ENCODE measurements at places on chromosomes 2 and 18.

DNA sequence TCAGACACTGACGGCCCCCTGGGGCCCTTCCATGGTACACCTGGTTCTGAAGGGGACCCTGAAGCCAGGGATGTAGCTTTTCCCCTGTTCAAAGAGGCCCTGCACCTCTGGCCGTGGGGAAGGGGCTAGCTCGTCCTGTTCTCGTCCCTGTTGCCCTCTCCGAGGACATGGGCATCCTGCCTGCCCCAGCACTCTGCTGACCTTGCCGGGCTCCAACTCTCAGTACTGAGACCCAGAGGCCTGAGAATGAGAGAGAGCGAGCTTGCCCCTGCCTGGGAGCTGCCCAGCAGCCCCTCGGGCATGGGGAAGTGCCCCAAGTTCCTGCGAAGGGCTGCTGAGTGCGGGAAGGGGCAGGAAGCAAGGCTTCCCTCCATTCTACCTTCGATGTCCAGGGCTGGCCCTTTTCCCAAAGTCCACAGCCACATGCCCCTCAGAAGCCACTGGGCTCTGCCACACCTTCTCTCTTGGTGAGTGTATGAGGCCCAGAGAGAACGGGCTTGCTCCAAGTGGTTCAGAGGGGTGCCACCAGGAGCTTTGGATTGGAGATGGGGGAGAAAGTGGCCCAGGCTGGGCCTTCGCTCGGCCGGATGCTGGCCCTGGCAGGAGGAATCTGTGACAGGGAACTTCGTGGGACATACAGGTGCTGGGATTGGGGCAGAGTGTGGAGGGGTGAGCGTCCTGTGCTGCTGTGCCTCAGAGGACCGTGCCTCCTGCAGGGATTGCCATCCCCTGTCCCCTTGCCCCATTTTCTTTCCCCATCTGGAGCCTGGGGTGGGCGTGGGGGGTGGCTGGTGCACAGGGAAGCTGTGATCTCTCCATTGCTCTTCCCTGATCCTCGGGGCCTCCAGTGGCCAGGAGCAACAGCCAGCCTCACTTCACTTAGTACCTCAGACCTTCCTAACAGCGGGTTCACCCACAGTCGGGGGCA lies 50.8 kb downstream of the KCNIP3 start:
- no peak for DNase-seq
- peak overlapping the region; percentile 77 for H3K4me3 ChIP-seq
- peaks cover 4% of the 10 kb centered on the region for H3K4me1 ChIP-seq
- H3K27me3 ChIP-seq, result no peaks in the 10 kb centered on the region

GRCh38 chr18:55466789-55467188 lies 121.2 kb downstream of the TCF4 start:
- no peaks in the 10 kb centered on the region for H3K27me3 ChIP-seq
- no peak overlapping the region for H3K4me3 ChIP-seq
- H3K36me3 ChIP-seq, result no peaks in the 10 kb centered on the region
- DNase-seq, result no peak
- no peaks in the 10 kb centered on the region for H3K4me1 ChIP-seq

DNA sequence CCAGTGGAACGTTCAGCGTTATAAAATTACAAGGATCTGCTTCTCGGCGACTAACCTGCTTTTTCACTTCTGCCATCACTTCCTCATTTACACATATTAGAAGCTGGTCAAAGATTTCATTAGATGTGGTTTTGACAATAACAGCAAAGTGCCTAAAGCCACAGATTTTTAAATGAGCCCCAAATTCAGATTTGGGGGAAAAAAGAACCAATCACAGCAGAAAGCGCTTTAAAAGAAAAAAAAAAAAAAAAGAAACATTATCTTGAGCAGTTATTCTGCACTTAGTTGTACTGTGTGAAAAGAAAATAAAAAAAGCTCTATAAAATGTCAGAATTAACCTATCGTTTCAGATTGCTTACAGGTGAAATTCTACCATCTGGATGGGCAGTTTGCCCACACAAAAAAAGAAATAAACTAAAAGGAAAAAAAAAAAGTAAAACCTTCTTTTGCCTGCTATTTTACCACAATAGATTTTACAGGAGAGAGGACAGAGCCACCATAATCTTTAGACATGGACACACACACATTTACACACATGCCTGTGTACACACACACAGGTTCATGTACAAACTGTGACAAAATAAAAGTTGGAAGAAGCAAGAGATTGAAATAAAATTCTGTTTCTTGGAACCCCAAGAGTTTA lies 167.2 kb downstream of the TCF4 start:
- no peaks in the 10 kb centered on the region for H3K27me3 ChIP-seq
- H3K4me3 ChIP-seq, result peak overlapping the region; percentile 48
- H3K27ac ChIP-seq, result peak overlapping the region; percentile 20
- DNase-seq, result no peak
- no peaks in the 10 kb centered on the region for H3K4me1 ChIP-seq

GRCh38 chr18:9177466-9177865 lies 40.9 kb downstream of the ANKRD12 start:
- no peaks in the 10 kb centered on the region for H3K36me3 ChIP-seq
- no peaks in the 10 kb centered on the region for H3K27me3 ChIP-seq
- peaks cover 40% of the 10 kb centered on the region for H3K4me1 ChIP-seq
- no peak overlapping the region for H3K27ac ChIP-seq

- H3K27ac ChIP-seq, result no peak overlapping the region
- DNase-seq, result no peak
- H3K4me3 ChIP-seq, result no peak overlapping the region
These were observed 21.6 kb downstream of the OSR1 start for GRCh38 chr2:19336781-19337180.

DNA sequence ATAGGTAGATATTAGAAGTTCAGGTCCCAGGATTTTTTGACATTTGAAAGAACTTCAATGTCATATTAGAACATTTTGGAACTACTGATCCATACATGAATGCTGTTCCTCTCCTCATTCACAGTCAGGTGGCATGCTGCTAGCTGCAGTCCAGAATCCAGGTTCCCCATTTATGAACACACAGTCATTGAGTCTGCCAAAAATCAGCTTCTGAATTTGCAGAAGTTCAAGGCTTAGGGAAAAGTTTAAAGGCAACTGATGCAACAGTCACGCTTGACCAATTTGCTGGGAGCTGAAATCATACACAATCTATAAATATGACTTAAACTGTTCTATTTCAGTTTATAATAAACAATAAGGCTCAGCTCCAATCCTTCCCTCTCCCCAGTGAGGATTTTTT lies 17.3 kb upstream of the TTR start:
- H3K4me1 ChIP-seq, result no peaks in the 10 kb centered on the region
- H3K27me3 ChIP-seq, result no peaks in the 10 kb centered on the region
- no peaks in the 10 kb centered on the region for H3K36me3 ChIP-seq

GRCh38 chr2:100407073-100407472 lies 10.4 kb downstream of the CHST10 start:
- H3K36me3 ChIP-seq, result peaks cover 20% of the 10 kb centered on the region
- H3K4me3 ChIP-seq, result no peak overlapping the region
- H3K4me1 ChIP-seq, result no peaks in the 10 kb centered on the region
- no peak overlapping the region for H3K27ac ChIP-seq
- no peak for DNase-seq

GRCh38 chr2:391696-392095 lies 103.8 kb upstream of the ALKAL2 start:
- DNase-seq, result no peak
- no peak overlapping the region for H3K4me3 ChIP-seq
- H3K36me3 ChIP-seq, result no peaks in the 10 kb centered on the region
- no peaks in the 10 kb centered on the region for H3K4me1 ChIP-seq
- no peak overlapping the region for H3K27ac ChIP-seq
- no peaks in the 10 kb centered on the region for H3K27me3 ChIP-seq

GRCh38 chr2:157761520-157761919 lies 114.6 kb downstream of the ACVR1 start:
- no peaks in the 10 kb centered on the region for H3K4me1 ChIP-seq
- no peaks in the 10 kb centered on the region for H3K27me3 ChIP-seq
- no peak for DNase-seq
- H3K27ac ChIP-seq, result no peak overlapping the region
- peaks cover 26% of the 10 kb centered on the region for H3K36me3 ChIP-seq
- H3K4me3 ChIP-seq, result no peak overlapping the region

GRCh38 chr18:9105420-9105819 lies 2.9 kb downstream of the NDUFV2 start:
- no peak overlapping the region for H3K27ac ChIP-seq
- peak overlapping the region; percentile 89 for H3K4me3 ChIP-seq
- no peaks in the 10 kb centered on the region for H3K36me3 ChIP-seq
